ENCODE measurements at places on chromosomes 2 and 18.
A peak's percentile ranks its signal among the peaks of the same experiment; 100 is the strongest.

- no peak for DNase-seq
Observed at GRCh38 chr2:30702694-30703093, 104.6 kb downstream of the CAPN13 start.

GRCh38 chr2:55112229-55113031 is 62.2 kb upstream of the RTN4 start:
- no peak for DNase-seq

DNA sequence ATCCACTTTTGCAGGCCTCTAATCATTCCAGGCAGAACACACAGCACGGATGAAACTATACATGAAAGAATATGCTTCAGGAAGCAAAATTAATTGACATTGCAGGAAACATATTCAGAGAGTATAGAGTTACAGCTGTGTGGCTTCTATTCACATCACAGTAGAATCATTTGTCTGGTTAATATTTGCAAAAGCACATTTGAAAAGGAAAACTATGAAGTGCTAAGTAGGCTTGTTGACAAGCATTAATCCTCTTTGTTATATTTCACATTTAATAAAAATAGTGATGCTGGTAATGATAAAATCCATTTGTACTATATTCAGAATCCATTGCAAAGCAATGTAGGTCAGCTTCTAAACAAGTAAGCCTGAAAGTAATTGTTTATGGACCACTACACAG is 32.2 kb upstream of the PIK3C3 start:
- no peak for DNase-seq

- DNase-seq: peak; percentile 86
Observed at GRCh38 chr2:65438137-65438899, 5.9 kb upstream of the SPRED2 start.

- DNase-seq: no peak
Observed at GRCh38 chr2:238152771-238153688, 5.7 kb upstream of the ERFE start.

- DNase-seq: peak; percentile 91
Observed at GRCh38 chr2:235135990-235136561, 184.3 kb downstream of the SH3BP4 start.

Measured in endodermal cell (in vitro differentiated cells).